ENCODE measurements at places on chromosomes 12 and 14.

DNA sequence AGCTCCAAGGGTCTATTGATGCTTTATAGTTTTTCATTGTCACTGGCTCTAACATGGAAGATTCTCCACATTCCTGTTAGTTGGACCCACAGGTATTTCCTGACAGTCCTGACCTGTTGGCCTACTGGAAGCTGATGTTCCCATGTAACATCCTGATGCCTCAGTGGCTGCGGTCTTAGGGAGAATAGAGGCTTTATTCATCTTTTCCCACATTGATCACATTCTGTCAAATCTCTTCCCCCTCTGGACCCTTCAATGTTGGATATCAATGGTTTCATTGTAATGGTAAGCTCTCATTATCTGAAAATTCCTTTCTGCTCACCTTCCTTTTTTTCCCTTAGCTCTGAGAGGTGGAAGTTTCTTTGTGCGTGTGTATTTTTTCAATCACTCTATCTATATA lies 280.9 kb upstream of the TBX3 start:
- H3K4me3 ChIP-seq = no peak overlapping the region
- H3K27me3 ChIP-seq = no peaks in the 10 kb centered on the region
- DNase-seq = no peak
- H3K27ac ChIP-seq = no peak overlapping the region
- no peaks in the 10 kb centered on the region for H3K36me3 ChIP-seq

DNA sequence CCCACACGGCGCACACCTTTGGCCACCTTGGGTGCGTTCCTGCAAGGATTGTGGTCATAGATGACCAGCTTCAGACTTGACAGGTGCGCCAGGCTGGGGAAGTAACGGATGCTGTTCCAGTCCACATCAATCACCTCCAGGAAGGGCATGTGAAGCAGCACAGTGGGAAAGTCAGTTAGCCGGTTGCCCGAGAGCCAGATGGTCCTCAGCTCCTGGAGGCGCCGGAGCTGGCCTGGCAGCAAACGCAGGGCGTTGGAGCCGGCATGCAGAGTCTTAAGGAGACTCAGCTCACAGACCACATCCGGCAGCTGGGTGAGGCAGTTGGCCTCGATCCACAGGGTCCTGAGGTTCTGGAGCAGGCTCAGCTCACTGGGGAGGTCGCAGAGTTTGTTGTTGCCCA lies 581 bp downstream of the LRRC10 start:
- H3K4me1 ChIP-seq = peaks cover 9% of the 10 kb centered on the region
- DNase-seq = no peak
- no peaks in the 10 kb centered on the region for H3K27me3 ChIP-seq
- no peak overlapping the region for H3K27ac ChIP-seq
- H3K36me3 ChIP-seq = no peaks in the 10 kb centered on the region

DNA sequence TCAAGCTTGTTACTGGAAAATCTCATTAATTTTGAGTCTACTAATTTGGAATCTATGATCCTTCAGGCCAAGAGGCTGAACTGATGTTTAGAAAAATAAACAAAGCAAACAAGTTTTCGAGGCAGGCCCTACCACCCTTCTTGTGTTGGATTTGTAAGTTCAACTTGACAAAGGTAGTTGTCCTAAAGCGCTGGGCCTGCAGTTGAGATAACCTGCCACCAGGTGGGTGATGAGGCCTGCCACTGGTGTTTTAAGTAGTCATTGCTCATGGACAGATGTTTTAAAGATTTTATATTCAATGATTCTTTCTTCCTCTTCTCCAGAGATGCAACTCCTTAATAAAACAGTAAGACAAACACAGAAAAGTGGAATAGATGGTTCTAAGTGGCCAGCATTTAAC lies 19.4 kb downstream of the ACVRL1 start:
- no peaks in the 10 kb centered on the region for H3K27me3 ChIP-seq
- no peak for DNase-seq
- H3K4me3 ChIP-seq = no peak overlapping the region
- H3K36me3 ChIP-seq = no peaks in the 10 kb centered on the region
- H3K27ac ChIP-seq = peak overlapping the region; percentile 59
- peaks cover 49% of the 10 kb centered on the region for H3K4me1 ChIP-seq

DNA sequence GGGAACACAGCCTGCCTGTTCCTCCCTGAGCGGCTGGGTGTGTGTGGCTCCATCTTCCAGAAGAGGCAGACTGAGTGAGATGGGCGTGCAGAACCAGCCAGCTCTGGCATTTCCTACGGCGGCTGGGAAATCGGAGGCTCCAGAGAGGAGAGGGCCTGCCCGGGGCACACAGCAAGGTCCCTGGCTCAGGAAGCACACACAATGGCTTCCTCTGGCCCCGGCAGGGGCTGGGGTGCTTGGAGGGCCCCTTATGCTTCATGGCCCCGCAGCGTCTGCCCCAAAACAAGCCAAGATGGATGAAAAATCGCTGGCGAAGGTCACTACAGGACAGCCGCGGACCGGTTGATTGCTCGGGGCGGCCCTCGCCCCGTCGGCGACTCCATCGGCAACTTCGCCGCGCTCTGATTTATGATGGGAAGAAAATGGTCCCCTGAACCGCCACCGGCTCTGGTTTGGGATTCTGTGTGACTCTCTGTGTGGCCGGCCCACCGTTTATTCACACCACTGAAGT lies 191.5 kb upstream of the C14orf180 start:
- no peaks in the 10 kb centered on the region for H3K36me3 ChIP-seq
- H3K27ac ChIP-seq = no peak overlapping the region
- no peaks in the 10 kb centered on the region for H3K27me3 ChIP-seq
- no peak overlapping the region for H3K4me3 ChIP-seq
- peaks cover 92% of the 10 kb centered on the region for H3K4me1 ChIP-seq

GRCh38 chr12:15544589-15544988 lies 222.3 kb downstream of the PTPRO start:
- no peak for DNase-seq
- H3K4me3 ChIP-seq = no peak overlapping the region
- peaks cover 15% of the 10 kb centered on the region for H3K4me1 ChIP-seq
- H3K27me3 ChIP-seq = no peaks in the 10 kb centered on the region
- H3K27ac ChIP-seq = peak overlapping the region; percentile 84

DNA sequence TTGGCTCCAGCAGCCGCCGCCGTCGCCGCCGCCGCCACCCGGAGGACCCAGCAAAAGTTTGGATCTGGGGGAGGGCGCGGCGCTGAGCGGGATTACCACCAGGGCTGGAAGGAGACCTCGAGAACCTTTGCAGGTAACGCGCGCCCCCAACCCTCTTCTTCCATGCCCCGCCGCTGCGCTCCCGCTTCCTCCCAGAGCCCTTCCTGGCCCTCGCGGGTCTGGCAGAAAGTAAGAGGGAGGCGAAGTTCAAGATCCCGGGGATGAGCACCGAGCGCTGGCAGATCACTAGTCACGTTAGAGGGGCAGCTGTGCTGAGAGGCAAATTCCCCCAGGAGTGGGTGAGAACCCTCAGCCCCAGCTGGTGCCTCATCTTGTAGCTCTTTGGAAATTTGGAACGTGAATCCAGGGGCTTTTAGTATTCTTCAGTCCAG lies 3.9 kb downstream of the FLRT2 start:
- no peak for DNase-seq
- no peaks in the 10 kb centered on the region for H3K4me1 ChIP-seq
- peak overlapping the region; percentile 58 for H3K4me3 ChIP-seq
- peak overlapping the region; percentile 53 for H3K27ac ChIP-seq
- H3K36me3 ChIP-seq = no peaks in the 10 kb centered on the region
- peaks cover 42% of the 10 kb centered on the region for H3K27me3 ChIP-seq

GRCh38 chr14:93153121-93153520 lies 31.6 kb downstream of the MOAP1 start:
- no peaks in the 10 kb centered on the region for H3K27me3 ChIP-seq
- peaks cover 5% of the 10 kb centered on the region for H3K4me1 ChIP-seq
- DNase-seq = no peak

GRCh38 chr12:103780093-103780440 lies 61.0 kb downstream of the NT5DC3 start:
- H3K27me3 ChIP-seq = no peaks in the 10 kb centered on the region
- no peaks in the 10 kb centered on the region for H3K4me1 ChIP-seq
- no peak for DNase-seq
- H3K4me3 ChIP-seq = no peak overlapping the region

- H3K4me1 ChIP-seq = peaks cover 9% of the 10 kb centered on the region
- H3K27me3 ChIP-seq = no peaks in the 10 kb centered on the region
- H3K27ac ChIP-seq = no peak overlapping the region
- no peak overlapping the region for H3K4me3 ChIP-seq
- no peak for DNase-seq
Measured at GRCh38 chr12:31821484-31821883, 92.7 kb upstream of the AMN1 start.

- peaks cover 5% of the 10 kb centered on the region for H3K4me1 ChIP-seq
- DNase-seq = no peak
- no peaks in the 10 kb centered on the region for H3K27me3 ChIP-seq
Measured at GRCh38 chr12:130832561-130833209, 6.4 kb downstream of the STX2 start.

DNA sequence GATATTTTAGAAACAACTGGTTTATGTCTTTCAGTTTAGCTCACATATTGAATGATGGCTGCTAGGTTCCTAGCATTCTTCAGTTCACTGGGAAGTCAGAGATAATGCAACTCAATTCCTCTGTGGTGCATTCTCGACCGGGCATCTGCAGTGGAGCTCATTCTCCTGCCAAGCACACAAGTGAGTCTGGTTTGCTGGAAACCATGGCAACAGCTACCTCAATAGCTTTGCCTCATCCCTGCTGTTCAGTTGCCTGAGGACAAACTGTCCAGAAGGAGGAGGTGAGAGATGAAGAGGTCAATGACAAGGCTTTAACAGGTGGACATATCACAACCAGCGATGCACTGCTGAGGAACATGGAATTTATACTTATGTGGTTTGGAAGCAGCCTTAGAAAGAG lies 816.9 kb downstream of the AACS start:
- DNase-seq = no peak
- no peak overlapping the region for H3K27ac ChIP-seq
- no peaks in the 10 kb centered on the region for H3K27me3 ChIP-seq
- no peaks in the 10 kb centered on the region for H3K4me1 ChIP-seq
- no peak overlapping the region for H3K4me3 ChIP-seq

DNA sequence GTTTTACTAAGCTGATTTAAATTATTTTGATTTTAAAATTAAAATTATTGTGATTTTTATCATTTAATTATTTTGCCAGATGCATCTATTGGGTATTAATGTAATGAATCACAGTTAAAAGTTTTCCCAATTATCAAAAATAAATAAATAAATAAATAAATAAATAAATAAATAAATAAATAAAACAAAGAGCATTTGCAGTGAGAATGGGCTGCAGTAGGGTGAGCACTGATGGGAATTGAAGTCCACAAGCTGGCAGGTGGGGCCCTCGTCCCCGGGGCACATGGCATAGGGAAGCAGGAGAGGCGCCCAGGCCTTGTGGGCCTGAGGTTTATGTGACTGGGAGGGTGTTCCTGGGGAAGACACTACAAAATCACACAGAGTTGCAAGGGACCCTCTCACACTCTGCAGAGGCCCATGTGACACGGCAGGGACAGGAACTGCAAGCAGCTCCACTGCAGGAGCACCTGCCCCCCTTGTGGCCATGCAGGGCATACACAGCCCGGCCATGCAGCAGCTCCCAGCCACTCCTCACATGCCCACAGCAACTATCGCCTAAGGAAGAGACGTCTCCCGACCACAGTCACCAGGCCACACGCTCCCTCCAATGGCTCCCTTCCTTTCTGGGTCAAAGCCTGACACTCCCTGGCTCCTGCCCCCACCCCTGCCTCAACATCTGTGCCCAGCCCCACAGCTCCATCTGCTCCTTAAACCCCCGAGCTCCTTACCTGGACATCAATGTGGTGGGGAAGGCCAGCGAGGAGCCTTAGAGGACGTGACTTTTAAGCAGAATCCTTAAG lies 256.3 kb upstream of the SFSWAP start:
- H3K27ac ChIP-seq = no peak overlapping the region
- H3K27me3 ChIP-seq = peaks cover 9% of the 10 kb centered on the region
- DNase-seq = peak; percentile 80
- no peak overlapping the region for H3K4me3 ChIP-seq
- H3K36me3 ChIP-seq = no peaks in the 10 kb centered on the region

GRCh38 chr12:111248236-111249017 lies 120.5 kb downstream of the PHETA1 start:
- no peaks in the 10 kb centered on the region for H3K4me1 ChIP-seq
- H3K27ac ChIP-seq = no peak overlapping the region
- no peak for DNase-seq
- H3K27me3 ChIP-seq = no peaks in the 10 kb centered on the region
- H3K36me3 ChIP-seq = no peaks in the 10 kb centered on the region

DNA sequence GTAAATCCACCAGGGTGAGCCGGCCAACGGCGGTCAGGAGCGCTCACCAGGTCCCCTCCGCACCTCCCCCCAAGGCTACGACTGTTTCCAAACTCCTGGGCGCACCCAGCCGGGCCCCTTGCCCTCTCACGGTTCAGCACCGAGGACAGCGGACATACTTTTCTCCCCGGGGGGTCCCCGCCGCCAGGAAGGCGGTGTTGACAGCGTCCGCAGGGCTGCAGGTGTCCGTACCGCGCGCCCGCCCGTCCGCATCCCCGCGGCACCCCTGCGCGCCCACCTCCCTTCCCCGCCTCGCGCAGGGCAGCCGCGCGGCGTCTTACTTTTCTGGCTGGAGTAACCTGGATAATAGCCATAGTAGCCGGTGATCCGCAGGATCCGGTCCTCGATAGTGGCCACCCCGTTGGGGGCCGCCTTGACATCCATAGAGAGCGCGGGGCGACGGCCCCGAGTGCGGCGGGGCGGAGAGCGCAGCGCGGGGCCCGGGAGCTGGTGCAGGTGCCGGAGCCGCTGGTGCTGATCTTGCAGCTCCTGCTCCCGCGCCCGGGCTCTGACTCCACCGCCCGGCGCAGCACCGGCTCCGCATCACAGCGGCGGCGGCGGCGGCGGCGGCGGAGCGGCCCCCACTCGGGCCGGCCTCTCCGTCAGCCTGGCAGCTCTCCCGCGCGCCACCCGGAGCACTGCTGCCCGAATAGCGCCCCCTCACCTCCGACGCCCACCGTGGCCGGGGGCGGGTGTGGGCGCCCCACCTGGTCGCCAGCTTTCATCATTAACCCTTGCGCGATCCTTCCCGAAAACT lies at the start of gene SLC35F4:
Gene SLC35F4 (minus strand): TSS at position 690 of the 796 bp plus-strand sequence.
- DNase-seq = no peak
- no peak within 1 kb of the TSS for H3K27ac ChIP-seq
- H3K27me3 ChIP-seq = peaks cover 26% of the 10 kb centered on the region
- H3K36me3 ChIP-seq = no peaks in the 10 kb centered on the region
- H3K4me1 ChIP-seq = peaks cover 9% of the 10 kb centered on the region

- peaks cover 28% of the 10 kb centered on the region for H3K4me1 ChIP-seq
- H3K36me3 ChIP-seq = no peaks in the 10 kb centered on the region
- no peaks in the 10 kb centered on the region for H3K27me3 ChIP-seq
- no peak overlapping the region for H3K4me3 ChIP-seq
- H3K27ac ChIP-seq = no peak overlapping the region
- no peak for DNase-seq
Measured at GRCh38 chr12:5050542-5050941, 6.9 kb downstream of the KCNA5 start.

DNA sequence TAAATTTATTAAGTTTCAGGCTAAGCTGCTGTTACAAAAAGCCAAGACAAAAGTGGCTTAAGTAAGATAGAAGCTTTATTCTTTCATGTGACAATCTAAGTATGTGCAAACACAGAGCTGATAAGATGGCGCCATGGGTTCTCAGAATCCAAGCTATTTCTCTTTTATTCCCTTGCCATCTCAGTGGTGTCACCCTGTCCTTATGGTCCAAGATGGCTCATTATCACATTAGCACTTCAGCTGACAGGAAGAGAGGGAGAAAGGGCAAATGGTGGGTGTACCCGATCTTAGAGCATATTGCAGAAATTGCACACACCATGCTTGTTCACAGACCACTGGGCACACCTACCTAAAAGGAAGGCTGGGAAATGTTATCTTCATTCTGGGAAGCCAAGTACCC lies 211.7 kb downstream of the TMTC2 start:
- DNase-seq = no peak
- H3K4me3 ChIP-seq = no peak overlapping the region
- no peaks in the 10 kb centered on the region for H3K27me3 ChIP-seq
- no peaks in the 10 kb centered on the region for H3K36me3 ChIP-seq

Measured in spleen (tissue), 13 donors.